ENCODE measurements at places on chromosomes 1 and 21. TPM values are rescaled to one million over a fixed set of nuclear protein-coding genes. Genes with fewer than 3 reads are reported as not detected.

- DNase-seq: no peak
Observed at GRCh38 chr1:70429757-70430156, 18.7 kb downstream of the CTH start.

DNA sequence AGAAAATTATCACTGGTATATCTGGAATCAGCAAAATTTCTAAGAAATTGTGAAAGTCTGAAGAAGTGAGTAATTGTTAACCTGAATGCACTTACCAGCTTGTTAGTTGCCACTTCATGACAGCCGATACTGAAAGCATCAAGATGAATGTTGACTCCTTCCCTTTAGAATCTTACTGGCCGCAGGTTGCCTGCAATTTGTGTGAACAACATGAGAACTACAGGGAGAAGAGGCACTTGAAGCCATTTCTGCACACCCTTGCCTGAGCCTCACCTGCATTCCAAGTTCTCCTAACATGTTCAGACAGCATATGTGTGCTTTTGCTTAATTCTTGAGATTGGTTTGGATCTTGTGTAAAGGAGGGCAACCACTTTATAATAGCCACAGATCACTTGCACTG lies 59.2 kb upstream of the SSX2IP start:
- no peak for DNase-seq

GRCh38 chr1:39701049-39701439 lies 9.8 kb upstream of the HPCAL4 start:
- DNase-seq: peak; percentile 61

- DNase-seq: peak; percentile 39
Observed at GRCh38 chr1:178122283-178122682, 28.4 kb downstream of the RASAL2 start.

- DNase-seq: no peak
Observed at GRCh38 chr1:104092698-104093097, 343.0 kb downstream of the AMY1C start.

MRAP gene
- total RNA-seq: not detected

DNA sequence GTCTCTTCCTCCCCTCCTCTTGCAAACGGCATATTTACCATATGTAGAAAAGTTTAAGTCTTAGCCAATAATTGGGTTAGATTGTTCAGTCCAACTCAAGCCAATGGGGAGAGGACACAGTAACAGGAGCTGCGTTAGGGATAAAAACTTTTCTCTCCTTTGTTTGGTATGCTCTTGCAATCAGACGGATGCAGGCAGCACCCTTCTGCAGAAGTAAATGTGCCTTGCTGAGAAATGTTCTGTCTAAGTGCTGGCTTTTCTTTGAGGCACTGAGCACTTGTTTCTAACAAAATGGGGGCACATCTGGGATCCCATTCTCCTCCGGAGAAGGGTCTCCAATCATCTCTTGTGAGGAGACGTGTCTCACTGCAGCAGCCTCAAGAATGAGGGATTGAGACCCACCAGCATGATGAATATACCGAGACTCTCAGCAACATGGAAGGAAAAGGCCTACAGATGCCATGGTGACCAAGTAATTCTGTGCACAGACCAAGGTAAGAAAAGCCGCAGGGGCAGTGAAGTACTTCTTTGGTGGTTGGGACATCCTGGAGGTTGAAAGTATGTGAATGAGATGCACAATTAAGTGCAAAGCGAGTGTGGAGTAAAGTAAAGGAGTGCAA lies 20.7 kb upstream of the GNG4 start:
- DNase-seq: no peak

- DNase-seq: no peak
Observed at GRCh38 chr21:42857216-42857615, 22.1 kb downstream of the WDR4 start.

SCNM1 gene
- 92.2 TPM for total RNA-seq

GRCh38 chr1:167401260-167401873 lies 117.0 kb downstream of the CD247 start:
- peak; percentile 51 for DNase-seq

DNA sequence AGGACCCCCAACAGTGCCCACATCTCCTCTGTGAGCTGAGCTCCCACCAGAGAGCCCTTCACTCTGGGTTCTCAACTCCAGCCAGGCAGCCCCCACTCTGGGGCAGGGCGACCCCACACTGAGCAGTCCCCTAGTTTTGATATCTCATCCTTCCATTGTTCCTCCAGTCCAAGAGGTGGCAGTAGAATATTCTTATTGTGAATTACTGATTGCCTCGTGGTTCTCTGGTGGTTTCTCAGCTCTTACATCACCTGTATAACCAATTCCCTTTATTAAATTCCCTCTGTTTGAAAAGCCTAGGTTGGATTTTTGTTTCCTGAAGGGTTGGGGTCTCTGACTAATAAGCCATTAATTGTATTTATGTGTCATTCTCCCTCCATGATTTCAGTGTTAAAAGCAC lies 407.5 kb downstream of the SETD4 start:
- DNase-seq: no peak

GRCh38 chr1:19029191-19030085 lies 73.0 kb upstream of the IFFO2 start:
- DNase-seq: no peak

GRCh38 chr1:91015794-91016550 lies 5.9 kb downstream of the ZNF644 start:
- DNase-seq: peak; percentile 37

DNA sequence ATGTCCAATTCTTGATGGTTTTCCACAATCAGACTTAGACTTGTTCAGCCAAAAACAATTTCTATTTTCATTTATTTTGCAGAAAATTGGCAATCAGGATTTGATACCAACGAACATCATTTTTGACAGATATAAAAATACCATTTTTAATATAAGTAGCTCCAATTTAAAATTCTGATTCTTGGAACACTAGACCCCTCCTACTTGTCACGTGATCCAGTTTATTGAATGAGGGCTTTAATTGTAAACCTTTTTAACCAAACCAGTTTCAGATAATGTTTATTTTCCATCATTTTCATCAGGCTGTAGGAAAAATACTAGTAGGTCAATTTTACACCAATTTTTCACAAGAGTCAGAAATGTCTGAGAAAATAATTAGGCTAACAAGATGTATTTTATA lies 607.2 kb upstream of the RGS18 start:
- DNase-seq: no peak

GRCh38 chr1:53393325-53393792 lies 65.5 kb upstream of the LRP8 start:
- DNase-seq: peak; percentile 72

PIK3C2B gene
- 4.0 TPM for total RNA-seq

SLC19A1 gene
- total RNA-seq: 16.7 TPM

DNA sequence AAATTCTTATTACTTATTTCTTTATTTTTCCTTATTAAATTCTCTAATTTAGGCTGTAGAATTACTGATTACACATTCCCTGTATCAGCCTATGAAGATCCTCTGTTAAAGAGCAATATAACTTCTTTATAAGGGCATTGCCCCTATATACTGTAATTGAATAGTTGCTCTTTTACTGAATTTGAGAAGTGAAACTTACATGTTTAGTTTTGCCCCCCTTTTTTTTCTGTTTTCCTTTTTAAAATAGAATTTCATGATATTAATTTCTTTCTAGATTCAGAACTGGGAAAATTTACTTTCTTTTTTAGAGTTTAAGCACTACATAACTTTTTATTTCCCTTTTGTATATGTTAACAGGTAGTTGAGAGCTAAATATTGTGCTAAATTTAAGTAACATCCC lies 29.5 kb upstream of the PGM1 start:
- DNase-seq: no peak

DNA sequence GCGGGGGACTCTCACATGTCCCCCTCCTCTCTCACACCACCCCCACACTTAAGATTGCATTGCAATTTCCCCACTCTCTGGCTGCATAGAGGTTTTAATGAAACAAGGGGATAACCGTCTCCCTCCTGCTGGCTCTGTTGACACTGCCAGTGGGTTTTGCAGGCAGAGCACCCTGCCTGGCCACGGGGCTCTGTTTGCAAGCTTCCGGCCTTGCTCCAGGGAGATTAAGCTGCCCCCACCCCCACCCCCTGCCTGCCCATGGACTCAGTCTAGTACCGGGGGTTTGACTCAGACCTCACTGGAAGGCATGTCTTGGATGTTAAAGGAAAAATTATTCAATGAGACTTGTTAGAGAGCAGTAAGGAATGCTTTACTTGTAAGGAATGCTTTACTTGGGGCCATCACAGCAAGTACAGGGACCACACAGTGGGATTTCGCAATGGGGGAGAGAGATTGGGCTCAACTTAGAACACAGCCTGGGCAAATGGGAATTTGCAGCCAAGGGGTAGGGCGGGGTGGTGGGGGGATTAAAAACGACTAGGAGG lies 101.0 kb downstream of the AJAP1 start:
- DNase-seq: peak; percentile 5

GRCh38 chr1:100611086-100611485 lies 73.1 kb downstream of the GPR88 start:
- no peak for DNase-seq

- DNase-seq: no peak
Observed at GRCh38 chr1:244634546-244634945, 18.4 kb upstream of the DESI2 start.

DNA sequence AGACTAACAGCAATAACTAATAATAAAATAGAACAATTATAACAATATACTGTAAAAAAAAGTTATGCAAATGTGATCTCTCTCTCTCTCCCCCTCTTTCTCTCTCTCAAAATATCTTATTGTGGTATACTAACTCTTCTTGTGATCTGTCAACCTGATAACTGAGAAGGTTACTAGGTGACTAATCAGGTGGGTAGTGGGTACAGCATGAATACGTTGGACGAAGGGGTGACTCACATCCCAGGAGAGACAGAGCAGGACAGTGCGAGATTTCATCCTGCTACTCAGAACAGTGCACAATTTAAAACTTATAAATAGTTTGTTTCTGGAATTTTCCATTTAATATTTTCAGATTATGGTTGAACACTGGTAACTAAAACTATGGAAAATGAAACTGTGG lies 257.5 kb downstream of the LRRC40 start:
- DNase-seq: peak; percentile 79

GRCh38 chr1:116983112-116983511 lies 18.4 kb upstream of the CD101 start:
- DNase-seq: no peak

GRCh38 chr1:170932236-170932635 lies 3.1 kb upstream of the MROH9 start:
- DNase-seq: no peak

GPR25 gene
- total RNA-seq: not detected

- no peak for DNase-seq
Observed at GRCh38 chr21:35520856-35521255, 471.8 kb upstream of the RUNX1 start.

DNA sequence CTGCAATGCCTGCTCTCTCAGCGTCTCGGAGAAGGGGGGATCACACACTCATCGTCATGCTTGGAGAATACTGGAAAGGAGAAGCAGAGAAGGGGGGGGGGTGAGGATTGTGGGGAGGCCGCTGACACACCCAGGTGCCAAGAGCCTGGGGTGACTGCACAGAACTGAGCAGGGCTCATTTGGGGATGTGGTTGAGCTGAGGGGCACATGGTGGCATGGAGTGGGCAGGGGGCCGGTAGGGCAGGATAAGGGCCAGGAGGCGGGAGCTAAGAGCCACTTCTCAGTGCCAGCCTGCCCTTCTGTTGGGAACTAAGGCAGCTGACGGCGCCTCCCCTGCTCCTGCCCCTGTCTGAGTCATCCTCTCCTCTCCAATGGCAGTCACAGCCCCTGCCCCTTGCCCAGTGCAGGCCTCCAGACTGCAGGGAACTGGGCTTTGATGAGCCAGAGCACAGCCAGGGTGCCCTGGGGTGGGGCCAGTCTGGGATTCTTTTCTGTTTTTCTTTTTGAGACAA lies 27.2 kb downstream of the MRPL37 start:
- peak; percentile 87 for DNase-seq

GRCh38 chr1:180503280-180503862 lies 994 bp upstream of the ACBD6 start:
- DNase-seq: no peak

LRRIQ3 gene
- total RNA-seq: 0.37 TPM

DNA sequence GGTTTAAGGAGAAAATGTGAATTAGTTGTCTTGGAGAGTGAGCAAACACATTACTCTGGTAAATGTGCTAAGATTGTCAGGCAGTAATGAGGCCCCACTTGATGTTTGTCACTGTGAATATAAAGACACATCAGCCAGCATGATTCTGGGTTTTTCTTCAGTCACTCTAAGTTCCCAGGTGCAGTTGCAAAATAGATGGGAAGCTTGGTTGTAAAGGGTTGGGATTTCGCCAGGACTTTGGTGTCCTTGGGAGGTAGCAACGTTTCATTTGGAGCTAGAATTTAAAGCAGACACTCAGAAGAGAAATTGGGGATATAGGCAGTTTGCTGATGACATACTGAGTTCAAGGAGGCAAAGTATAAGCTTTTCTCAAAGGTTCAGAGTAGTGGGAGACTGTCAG lies 154.3 kb downstream of the MAST2 start:
- DNase-seq: no peak

Measured in M059J (cell line).